Activated effector memory CD4-positive, alpha-beta T cell treated with anti-CD3 and anti-CD28 coated beads, Interleukin-2, amount 50 U/mL, for 16 hours (primary cell): ENCODE measurements at places on chromosomes 13 and 19.

- no peak for DNase-seq
These were observed 167.6 kb downstream of the PTPRS start for GRCh38 chr19:5172859-5173630.

- no peak for DNase-seq
These were observed 288.0 kb upstream of the SLC10A2 start for GRCh38 chr13:103354171-103354570.

GRCh38 chr13:111906816-111907215, 160.1 kb upstream of the SOX1 start:
- DNase-seq = peak; percentile 33

GRCh38 chr13:112964971-112965492, 4.0 kb upstream of the MCF2L start:
- peak; percentile 59 for DNase-seq

DNA sequence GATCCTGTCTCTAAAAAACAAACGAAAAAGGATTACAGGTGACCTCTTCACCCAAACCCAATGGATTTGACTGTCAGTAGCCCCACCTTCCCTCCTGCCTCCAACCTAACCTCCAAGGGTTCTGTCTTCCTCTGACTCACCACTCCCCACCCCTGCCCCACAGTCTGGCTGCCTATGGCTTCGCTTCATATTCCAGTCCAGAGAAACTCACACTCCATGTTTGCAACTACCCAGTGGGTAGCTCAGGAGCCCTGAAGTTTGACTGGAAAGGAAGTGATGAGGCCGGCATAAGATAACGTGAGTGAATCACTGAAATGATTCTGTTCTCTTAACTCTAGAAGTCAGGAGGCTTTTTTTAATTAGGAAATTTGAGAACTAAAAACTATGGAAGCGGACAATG, 303.9 kb downstream of the FOXO1 start:
- no peak for DNase-seq
